ENCODE measurements at places on chromosomes 3 and 15.

- DNase-seq, result no peak
Observed at GRCh38 chr3:194287374-194287773, 63.8 kb downstream of the CPN2 start.

DNA sequence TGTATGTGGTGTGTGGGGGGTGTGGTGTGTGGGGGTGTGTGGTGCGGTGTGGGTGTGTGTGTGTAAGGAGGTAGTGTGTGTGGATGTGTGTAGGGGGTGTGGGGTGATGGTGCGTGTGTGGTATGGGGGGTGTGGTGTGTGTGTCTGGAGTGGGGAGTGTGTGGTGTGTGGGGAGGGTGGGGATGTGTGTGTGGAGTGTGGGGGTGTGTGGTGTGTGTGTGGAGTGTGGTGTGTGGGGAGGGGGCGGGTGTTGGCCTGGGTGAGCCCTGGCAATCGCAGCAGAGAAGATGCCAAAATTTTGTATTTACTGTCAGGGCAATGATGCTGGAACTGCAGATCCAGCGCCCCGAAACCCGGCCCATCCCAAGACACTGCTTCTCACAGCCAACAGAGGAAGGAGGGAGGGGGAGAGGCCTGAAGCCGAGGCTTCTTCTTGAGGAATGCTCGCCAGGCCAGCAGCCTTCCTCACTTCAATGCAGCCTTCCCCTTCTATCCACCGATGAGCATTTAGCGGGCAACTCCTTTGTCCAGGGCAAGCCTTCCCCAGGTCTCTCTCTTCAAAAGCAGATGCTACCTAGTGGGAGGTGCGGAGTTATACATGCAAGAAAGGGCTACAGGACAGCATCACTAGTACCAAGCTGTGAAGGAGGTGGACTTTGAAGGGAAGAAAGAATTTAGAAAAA is 11.9 kb upstream of the SRP14 start:
- no peak for DNase-seq

GRCh38 chr15:25333049-25333448 is 105.8 kb downstream of the UBE3A start:
- DNase-seq, result no peak

DNA sequence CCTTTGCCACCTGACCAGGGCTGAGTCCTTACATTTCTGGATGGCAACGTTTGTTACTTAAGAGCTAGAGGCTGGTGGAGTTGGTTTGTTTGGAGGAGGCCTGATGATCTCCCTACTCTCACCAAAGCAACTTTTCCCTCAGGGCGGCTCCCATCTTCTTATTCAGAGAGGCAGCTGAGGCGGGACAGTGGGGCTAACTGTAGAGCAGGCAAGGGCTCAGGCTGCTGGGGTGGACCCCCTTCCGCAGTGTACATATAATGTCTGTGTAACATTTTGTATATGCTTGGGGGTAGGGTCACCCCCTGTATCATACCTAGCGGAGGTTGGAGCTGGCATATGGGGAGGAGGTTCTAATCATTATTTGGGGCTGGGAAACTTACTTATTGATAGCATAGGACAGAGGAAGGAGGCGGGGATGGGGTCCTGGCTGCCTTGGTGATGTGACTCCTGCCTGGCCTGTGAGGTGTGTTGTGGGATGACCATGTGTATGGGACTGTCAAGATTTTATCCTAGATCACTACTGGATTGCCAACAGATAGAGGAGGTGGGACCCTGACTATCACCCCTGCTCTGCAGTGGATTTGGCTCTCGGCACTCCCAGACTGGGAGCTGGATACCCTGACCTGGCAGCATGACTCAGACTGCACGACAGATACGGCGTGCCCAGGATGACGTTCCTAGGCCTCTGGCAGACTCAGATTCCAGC is 52.5 kb upstream of the UBE2Q2 start:
- no peak for DNase-seq

DNA sequence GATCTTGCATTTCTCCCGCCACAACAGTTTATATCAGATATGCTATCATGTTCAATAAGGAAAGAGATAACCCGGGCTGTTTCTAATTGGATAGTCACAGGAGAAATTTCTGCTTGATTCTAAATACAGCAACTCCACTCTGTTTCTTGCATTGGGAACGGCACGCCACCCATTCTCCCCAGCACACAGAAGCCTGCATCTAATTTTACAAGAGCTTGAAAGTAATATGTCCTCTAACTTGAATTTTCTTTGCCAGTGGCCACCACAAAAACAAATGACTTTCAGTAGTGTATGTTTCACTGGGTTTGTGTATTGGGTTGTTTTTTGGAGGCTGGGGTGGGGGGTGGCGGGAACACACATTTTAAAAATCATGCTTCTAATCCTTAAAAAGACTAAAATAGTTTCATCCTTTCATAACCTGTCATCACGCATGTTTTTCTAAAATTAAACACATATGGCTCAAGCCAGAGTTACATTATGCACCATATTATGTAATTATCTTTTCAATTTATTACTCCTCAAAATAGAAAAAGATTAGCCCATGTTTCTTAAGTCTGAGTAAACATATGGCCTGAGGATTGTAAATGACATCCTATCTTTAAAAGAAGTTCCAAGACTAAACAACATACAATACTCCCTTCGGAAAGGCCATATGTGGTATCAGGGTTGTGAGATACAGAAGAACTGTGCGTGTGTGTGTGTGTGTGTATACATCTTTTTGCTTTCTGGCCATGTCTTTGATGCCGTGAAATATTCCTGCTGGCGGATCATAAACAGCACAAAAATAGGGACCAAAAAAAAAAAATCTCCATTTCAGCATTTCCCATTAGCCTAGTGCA is 176.3 kb downstream of the FOXP1 start:
- no peak for DNase-seq

GRCh38 chr15:61764981-61765380 is 295.3 kb downstream of the VPS13C start:
- DNase-seq, result no peak

DNA sequence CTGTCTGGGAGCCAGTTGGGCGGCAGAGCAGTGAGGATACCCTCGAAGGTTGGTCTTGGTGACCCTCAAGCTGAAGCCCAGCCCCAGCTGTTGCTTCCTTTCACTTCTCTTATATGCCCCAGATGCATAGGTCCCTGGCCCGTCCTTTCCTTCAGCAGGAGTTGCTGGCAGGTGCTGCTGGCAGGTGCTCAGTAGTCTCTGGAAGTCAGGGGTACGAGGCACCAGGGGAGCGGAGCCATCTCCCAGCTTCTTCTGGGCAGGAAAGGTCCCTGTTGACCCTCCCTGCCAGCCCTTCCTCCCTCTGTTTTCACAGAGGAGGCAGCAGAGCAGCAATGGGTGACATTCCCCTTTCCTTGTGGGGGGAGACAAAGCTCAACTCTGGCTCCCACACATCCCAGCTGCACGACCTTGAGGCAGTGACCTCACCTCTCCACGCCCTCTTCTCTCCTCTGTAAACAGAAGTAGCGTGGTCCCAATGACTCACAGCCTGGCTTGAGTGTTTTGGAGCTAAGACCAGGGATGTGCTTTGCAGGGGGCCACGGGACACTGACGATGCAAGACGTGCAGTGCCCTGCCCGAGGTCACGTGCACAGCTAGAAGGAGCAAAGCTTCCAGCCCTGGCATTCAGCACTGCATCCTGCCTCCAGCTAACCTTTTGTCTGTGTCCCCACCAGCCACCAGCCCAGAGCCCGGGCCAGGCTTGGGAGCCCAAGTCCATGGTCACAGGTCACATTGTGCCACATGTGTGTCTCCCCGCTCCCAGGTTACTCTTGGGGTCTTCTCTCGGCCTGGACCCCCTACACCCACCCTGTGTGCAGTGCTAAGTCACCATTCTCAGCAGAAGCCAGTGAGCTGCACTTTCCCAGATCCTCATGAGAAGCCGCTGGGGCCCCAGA is 49.7 kb downstream of the SLC6A6 start:
- DNase-seq, result no peak
